ENCODE measurements at places on chromosomes 12 and 14. TPM values are rescaled to one million over a fixed set of nuclear protein-coding genes. Genes with fewer than 3 reads are reported as not detected.

Gene LRRC43
- 0.53 TPM for total RNA-seq

Gene OASL
- total RNA-seq: 7.0 TPM

Gene TAS2R43
- total RNA-seq: not detected

Gene RDH16
- 0.44 TPM for total RNA-seq

Gene BDKRB1
- 5.5 TPM for total RNA-seq

Gene KLRC4
- total RNA-seq: 0.80 TPM

Gene LBHD2
- not detected for total RNA-seq

Gene BCL2L14
- 48.6 TPM for total RNA-seq

Gene LMNTD1
- not detected for total RNA-seq

Gene GLIPR1L1
- not detected for total RNA-seq

Gene DCN
- total RNA-seq: 79.0 TPM

Gene NPAS3
- 1.6 TPM for total RNA-seq

Gene SOAT2
- 0.12 TPM for total RNA-seq

Gene CLEC4C
- total RNA-seq: not detected

Gene KRT75
- 0.10 TPM for total RNA-seq

Gene KRT6C
- total RNA-seq: not detected

Gene P3H3
- 4.4 TPM for total RNA-seq
